Astrocyte (in vitro differentiated cells and primary cell): ENCODE measurements at places on chromosomes 16 and 17. TPM values are rescaled to one million over a fixed set of nuclear protein-coding genes. Genes with fewer than 3 reads are reported as not detected.

DNA sequence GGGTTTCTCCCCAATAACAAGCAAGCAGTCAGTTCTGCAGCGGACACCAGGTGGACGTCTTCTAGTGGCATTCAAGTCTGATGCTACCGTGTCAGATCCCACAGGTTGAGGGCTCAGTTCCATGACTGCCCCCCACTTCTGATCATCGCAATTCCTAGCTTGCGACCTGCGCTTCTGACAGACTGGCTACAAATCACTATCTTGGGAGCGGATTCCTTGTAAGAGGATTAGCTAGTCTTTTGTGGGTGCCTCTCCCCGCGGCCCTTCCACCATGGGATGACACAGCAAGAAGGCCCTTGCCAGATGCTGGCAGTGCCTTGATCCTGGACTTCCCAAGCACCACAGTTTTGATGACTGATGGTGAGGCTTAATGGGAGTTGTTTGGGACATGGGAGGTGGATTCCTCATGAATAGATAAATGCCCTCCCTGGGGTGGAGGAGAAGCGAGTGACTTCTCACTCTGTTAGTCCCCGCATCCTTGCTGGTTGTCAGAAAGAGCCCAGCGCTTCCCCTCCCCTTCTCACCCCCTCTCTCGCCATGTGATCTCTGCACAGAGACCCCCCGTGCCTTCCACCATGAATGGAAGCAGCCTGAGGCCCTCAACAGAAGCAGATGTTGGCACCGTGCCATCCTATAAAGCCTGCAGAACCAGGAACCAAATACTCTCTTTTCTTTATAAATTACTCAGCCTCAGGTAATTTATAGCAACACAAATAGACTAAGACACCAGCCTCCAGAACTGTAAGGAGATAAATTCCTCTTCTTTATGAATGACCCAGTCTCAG, 19.1 kb downstream of the CDIP1 start:
- DNase-seq, result no peak

DNA sequence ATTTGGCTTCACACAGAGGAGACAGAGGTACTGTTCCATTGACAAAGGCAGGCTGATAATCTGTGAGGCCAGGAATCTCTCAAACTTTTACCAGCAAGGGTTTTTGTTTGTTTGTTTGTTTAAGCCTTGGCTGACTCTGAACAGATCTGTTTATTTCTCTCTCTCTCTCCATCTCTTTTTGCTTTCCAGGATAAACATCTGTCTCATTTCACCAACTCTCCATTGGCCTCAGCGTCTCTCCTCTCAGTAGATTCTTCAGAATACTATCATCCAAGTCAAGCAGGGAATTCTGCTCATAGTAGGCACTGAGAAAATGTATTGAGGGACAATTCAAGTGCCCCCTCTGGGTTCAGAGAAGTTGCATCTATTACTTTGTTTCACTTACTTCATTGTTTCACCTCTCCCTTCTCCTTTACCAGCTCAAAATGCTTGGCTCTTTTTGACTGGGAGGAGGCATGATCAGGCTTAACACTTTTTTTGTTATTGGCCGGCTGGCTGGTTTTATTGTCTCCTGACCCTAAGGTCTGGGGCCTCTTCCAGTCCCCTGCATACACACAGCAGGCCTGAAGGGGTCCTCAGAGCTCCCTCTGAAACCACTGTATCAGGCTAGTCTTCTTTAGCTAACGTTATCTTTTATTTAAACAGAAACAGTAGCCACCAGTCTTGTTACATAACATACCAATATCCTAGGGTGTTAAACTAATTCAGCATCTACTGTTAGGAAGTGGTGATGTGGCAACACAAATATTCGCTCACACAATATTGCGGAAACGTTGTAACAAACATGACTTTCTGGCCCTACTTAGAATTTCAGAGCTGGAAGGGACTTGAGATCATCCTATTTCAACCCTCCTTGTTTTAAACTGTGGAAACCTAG, 2.0 kb upstream of the YPEL2 start:
- DNase-seq, result peak; percentile 66

Gene PPY
- total RNA-seq, result not detected in 2 replicates

- no peak for DNase-seq
These were observed 83.2 kb downstream of the CNGB1 start for GRCh38 chr16:57887711-57888110.

Gene ARHGDIA
- total RNA-seq, result 352 and 367 TPM in 2 replicates

- DNase-seq, result no peak
These were observed 169.7 kb downstream of the ANKFN1 start for GRCh38 chr17:56322991-56323390.

DNA sequence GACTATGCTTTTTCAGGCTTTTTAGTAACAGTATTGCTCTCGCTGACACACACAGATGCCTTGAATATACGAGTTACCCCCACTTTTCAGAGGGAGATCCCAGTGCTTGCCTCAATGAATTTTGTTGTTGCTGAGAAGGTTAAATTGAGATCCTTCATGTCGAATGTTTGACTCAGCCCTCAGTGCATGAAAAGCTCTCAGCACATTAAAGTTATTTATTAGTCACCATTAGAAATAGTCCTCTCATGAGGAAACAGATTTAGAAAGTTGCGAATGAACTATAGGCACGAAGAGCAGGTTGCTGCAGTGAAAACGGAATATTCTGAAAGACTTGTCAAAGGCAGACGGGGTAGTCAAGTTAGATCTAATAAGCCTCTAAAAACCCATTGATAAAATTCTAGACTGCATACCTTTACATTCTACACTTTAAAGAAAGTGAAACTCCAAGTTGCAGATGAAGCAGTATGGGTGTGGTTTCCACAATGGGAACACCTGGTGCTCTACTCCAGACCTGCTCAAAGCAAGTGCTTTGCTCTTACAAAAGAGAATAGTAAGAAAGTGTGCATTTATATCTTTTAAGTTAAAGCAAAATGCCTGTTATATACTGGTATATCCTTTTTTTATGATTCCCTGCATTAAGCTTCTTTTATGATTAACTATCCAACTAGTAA, 238.1 kb downstream of the MAF start:
- DNase-seq, result no peak

Gene SEZ6L2
- 69.6 and 90.6 TPM in 2 replicates for total RNA-seq

- DNase-seq, result peak; percentile 14
These were observed 2.3 kb upstream of the UBALD2 start for GRCh38 chr17:76262732-76263344.

DNA sequence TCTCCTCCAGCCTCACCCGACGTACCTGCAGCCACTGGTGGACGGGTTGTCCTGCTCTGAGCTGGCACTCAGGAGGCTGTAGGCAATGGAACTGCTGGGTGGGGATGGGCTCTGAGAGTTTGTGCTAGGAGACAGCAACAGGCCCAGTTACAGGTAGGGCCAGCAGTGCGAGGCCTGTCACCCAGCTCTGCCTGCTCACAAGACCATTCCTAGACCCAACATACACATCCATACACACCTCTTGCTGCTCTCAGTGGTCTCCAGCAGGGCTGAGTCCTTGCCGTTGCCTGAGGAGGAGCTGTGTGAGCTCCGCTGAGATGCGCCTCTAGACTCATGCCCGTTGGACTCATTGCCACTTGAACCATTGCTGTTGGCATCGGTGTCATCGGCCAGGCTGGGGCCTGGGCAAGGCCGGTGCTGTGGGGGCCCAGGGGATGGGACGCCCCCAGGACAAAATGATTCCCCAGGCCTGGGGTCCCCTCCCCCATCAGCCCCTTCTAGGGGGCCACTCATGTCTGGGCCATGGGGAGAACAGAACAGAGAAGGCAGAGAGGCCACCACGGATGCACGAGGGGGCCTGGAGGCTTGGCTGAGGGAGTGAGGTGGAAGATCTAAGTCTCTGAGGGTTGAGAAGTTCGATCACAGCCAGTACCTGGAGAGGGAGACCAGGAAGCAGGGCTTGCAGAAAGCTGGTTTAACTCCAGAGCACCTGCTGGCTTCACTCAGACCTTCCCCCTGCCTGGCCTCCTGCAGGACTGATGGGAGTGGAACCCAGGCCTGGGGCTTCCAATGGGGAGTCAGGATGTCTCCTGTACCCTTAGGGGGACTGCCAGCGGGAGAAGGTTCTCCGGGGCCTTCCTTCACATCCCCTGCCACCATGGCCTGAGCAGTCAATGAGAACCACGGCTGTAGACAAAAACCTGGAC, 1.7 kb downstream of the PER1 start:
- no peak for DNase-seq

Gene TRIM25
- 96.3 and 105 TPM in 2 replicates for total RNA-seq

DNA sequence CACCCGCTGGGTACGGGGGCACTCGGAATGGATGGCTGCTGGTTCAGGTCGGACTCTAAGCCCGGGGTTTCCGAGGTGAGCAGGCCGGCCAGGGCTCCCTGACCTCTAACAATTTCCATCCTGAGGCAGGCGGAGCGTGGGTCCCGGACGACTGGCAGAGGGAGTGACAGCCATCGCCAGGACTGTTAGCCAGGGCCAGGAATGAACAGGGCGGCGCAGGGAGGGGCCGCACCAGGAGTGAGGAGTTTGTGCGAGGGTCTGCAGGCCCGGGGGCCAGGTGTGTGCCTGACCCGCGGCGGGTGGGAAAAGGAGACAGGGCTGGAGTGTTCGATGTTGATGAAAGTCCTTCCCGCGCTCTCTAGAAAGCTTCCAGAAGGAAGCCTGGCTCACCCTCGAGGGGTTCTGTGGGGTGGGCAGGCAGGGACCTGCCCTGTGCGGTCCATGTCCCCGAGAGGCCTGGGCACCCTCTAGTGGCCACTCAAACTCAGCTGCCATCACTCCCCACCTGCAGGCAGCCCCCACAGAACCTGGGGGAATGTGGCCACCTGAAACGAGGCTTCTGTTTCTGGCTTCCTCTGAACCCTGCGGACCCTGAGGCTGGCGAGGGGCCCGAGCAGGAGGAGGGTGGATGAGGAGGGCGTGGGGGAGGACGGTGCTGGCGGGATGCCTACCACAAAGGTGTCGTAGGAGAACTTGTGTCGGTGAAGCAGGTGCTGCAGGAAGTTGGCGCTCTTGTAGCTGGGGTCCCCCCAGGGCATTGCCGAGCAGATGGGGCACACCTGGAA, 8.2 kb downstream of the RNF166 start:
- no peak for DNase-seq

- no peak for DNase-seq
These were observed 33.9 kb upstream of the PLLP start for GRCh38 chr16:57318240-57318970.

DNA sequence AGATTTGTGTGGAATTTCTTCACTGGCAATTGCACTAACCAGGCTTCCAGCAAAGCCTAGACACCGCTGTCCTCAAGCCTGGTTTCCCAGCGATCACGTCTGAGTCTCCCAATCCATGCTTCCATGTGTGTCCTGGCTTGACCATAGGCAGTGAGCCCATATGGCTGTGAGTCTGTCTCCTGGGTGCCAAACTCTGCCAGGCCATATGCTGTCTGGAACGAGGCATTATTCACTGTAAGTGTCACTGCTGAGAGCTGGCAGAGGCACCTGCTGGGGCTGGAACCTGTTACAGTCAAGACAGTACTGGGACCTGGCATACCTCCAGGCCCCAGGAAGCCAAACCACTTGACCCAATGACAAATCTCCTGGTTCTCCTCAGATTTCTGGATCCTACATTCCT, 60.4 kb downstream of the HS3ST2 start:
- no peak for DNase-seq

DNA sequence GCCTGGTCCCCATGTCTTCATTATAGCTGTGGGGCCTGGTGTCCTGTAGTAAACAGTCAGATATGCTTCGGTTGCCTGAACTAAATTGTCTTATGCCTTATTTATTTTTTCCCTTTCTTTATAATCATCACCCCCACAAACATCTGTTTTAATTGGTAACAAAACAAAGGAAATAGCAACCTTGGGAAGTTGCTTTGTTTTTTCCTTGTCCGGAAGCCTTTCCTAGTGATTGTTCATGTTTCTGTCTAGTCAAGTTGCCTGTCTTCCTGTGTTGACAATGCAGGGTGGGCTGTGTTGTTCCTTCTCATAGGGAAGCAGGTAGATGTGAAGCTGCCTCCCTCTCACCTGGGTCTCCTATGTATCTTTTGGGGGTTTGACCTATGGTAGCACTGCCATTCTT, 16.7 kb downstream of the PGS1 start:
- DNase-seq, result no peak

- DNase-seq, result no peak
These were observed 20.1 kb upstream of the HYDIN start for GRCh38 chr16:71250461-71251235.

- no peak for DNase-seq
These were observed 8.7 kb upstream of the MKS1 start for GRCh38 chr17:58227733-58228132.

DNA sequence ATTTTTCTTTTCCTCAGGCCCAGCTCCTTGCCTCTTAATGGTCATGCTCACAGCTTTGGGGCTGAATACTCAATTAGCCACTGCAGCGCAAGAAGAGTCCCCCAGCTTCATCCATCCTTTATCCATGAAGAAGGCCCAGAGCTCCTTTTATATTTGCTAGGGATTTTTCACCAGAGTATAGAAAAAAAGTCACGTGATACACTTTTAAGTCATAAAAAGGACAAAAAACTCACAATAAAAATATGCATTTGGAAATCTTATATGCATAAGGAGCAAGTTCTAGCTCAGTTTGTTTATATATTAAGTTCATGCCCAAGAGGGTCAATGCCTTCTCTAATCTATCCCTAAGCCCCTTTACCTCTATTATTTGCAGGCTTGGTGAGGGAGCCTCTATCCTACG, 254.1 kb downstream of the CA10 start:
- DNase-seq, result no peak

DNA sequence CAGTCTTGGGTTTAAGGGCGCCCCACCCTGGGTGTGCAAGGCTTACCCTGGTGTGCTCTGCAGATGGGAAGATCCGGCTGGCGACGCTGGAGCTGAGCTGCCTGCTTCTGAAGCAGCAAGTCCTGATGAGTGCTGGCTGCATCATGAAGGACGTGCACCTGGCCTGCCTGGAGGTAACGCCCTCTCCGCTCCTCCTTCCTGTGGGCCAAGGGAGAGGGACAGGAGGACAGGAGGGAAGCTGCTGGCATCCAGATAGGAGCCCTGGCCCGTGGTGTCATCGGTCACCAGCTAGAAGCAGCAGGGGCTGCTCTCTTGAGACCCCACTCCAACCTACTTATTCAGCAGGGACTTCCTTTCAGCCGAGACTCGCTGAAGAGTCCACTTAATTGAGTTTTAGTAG, 97.8 kb downstream of the CLEC16A start:
- DNase-seq, result no peak

GRCh38 chr17:57357830-57358430, 101.6 kb downstream of the MSI2 start:
- DNase-seq, result no peak

Gene ZNF629
- 17.4 and 17.6 TPM in 2 replicates for total RNA-seq

Gene TLCD3A
- 25.8 and 26.6 TPM in 2 replicates for total RNA-seq

Gene DNAAF8
- 2.7 and 2.9 TPM in 2 replicates for total RNA-seq

Gene KRTAP3-1
- not detected in 2 replicates for total RNA-seq

DNA sequence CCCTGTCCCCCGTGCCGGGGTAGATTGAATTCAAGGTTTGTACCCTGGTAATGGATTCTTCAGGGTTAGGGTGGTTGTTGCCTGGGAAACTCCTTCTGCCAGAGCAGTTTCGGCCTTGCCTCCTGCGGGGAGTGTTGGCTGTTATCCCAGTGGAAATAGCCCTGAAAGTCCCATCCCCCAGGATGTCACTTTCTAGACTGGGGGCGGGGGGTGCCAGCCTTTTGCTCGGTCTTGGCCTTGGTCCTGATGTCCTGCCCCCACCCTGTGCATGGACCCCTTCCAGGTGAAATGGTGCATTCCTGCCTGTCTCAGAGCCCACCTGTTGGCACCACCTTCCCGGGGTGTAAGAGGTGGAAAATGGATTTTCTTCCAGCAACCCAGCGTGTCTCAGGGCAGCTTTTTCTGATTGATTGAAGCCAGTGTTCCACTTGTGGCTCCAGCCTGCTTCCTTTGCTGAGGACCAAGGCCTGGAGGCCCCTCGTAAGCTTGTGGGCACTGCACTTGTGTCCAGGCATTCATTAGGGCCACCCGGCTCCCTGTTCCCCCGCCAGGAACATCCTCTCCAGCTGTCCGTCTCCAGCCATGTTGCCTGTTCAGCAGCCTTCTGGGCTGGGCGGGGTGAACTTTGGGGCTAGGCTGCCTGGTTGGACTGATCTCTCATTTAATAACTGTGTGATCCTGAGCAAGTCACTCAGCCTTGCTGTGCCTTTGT, 25.6 kb downstream of the MGAT5B start:
- DNase-seq, result no peak
